ENCODE measurements at places on chromosomes 2 and 18.
A peak's percentile ranks its signal among the peaks of the same experiment; 100 is the strongest.

DNA sequence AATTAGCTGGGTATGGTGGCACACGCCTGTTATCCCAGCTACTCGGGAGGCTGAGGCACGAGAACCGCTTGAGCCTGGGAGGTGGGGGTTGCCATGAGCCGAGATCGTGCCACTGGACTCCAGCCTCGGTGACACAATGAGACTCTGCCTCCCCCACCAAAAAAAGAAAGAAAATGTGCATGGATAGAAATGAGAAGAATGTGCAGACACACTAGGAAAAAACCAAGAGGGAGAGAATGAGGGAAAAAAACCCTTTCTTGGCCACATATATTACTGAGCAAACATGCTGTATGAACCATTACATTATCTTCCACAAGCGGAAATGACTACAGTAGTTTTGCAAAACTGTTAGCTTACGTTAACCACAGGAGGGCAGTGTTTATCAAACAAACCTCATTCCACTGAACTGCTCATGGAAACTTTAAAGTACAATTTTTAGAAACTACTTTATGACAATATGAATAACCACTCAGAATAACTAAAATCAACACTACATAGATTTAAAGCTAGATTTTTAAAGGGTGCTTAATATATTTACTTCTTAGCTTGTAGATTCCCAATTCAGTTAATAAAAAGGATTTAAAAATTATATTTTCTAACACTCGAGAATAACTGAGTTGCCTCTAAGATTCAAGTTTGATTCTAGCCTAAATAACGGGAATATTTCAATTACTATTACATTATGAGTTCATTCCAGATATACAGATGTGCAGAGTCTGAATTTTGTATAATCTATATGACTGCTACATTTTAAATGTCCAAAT, 26.4 kb downstream of the ASXL2 start:
- peak; percentile 69 for DNase-seq

- DNase-seq = no peak
These were observed 238.9 kb upstream of the ID2 start for GRCh38 chr2:8442833-8443486.

GRCh38 chr2:240296104-240296406, 139.4 kb upstream of the GPC1 start:
- DNase-seq = no peak

DNA sequence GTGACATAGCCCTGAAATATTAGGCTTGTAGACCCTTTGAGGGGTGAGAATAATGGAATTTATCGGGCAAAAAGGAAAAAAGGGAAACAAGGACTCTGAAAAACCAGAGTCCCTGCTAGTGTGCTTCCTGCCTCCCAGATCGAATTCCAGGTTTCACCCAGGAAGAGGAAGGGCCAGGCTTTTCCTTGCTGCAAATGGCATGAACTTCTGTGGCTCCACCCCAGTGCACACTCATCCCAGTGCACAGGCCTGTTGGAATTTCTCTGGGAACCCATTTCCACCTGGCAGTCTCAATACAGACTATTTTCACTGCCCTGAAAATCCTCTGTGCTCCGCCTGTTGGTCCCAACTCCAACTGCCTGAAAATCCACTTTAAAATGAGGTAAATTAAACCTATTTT, 29.9 kb downstream of the C18orf54 start:
- no peak for DNase-seq

- DNase-seq = no peak
These were observed 151.1 kb downstream of the ZNF407 start for GRCh38 chr18:74748809-74749208.

GRCh38 chr2:152385650-152386049, 50.7 kb downstream of the FMNL2 start:
- DNase-seq = no peak

DNA sequence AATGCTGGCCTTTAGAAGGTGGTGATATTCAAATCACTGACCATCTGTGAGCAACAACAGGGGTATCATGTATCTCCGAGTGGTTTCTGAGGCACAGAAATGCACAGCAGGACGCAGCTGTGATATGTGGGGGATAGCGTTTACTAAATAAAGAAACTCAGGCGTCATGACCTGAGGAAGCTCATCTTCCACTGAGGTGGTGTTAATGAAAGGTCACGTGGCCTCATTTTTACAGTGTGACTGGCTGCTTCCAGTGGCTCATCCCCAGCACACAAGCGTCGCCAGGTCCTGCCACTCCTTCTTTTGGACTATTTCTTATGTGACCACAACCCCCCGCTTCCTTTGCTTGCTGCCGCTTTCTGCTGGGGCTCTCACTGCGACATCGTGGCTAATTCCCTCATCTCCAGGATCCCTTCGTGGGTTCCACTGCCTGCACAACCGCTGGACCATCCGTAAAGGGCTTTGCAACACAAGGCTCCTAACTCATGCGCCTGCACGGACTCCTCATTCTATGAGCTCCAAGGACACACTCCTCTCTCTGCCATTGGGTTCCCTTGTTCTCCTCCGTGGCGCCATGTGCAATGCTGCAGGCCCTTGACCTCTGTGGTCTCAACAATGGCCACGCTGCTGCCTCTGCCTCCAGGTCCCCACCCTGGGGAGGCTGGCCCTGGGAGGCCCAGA, 109.3 kb downstream of the MBP start:
- no peak for DNase-seq

- no peak for DNase-seq
These were observed 496.9 kb upstream of the VRK2 start for GRCh38 chr2:57549642-57550102.

GRCh38 chr2:69608109-69608508, 35.4 kb downstream of the AAK1 start:
- DNase-seq = no peak

DNA sequence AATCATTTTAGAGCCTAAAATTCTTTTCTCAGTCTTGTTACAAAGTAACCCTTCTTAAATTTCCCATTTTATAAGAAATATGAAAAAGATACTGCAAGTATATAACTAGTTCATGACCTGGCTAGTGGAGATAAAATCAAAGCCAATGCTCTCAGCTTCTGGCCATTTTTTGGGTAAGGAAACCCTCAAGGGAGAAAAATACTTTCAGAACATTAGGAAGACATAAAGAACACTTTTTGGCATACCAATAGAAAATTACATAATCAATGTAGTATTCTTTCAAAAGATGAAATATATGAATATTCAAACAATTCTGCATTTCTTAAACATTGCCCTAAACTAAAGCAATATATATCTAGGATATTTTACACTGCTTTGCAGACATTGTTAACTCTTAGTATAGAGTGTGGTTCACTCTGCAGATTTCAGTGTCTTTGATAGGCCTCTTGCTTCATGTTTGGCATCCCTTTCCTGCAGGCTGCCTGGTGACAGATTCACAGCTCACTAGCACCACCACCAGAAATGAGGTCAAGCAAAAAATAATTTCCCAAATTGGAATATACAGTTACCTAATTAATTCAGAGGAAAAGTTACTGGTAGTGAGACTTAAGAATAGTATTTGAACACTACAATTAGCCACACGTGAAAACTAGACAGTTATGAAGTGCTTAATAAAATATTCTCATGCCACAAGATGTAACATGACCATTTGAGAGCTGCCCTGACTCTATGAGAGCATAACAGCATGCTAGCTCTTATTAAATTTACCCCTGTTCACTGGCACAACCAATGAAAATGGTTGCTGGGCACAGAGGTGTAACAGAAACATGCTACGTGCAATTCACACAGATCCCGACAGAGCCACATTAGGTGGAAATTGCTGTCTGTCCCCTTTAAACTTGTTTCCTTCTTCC, 36.0 kb downstream of the PAIP2B start:
- no peak for DNase-seq

GRCh38 chr2:150280231-150280630, 207.2 kb downstream of the RND3 start:
- DNase-seq = no peak

DNA sequence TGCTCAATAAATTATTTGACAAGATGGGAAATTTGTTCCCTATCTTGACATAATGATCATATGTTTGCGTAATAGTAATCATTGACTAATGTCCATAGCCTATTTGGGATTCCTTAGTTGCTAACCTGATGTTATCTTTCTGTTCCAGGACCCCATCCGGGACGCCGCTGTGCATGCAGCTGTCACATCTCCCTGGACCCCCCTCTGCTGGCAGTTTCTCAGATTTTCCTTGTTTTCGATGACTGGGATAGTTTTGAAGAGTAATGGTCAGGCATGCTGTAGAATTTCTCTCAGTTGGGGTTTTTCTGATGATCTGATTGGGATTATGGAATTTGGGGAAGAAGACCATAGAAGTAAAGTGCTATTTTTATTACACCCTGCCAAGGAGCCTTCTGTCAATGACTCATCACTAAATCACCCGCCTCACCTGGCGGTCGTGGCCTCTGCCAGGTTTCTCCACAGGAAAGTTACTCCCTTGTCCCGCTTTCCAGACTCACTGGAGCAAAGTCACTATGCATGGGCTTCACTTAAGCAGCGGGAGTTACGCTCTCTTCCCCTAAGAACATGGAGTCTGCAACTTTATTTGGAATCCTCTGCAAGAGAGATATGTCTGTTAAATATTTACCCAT, 19.9 kb upstream of the TMEM18 start:
- peak; percentile 7 for DNase-seq

- no peak for DNase-seq
These were observed 26.0 kb downstream of the MARCO start for GRCh38 chr2:118968042-118968441.

DNA sequence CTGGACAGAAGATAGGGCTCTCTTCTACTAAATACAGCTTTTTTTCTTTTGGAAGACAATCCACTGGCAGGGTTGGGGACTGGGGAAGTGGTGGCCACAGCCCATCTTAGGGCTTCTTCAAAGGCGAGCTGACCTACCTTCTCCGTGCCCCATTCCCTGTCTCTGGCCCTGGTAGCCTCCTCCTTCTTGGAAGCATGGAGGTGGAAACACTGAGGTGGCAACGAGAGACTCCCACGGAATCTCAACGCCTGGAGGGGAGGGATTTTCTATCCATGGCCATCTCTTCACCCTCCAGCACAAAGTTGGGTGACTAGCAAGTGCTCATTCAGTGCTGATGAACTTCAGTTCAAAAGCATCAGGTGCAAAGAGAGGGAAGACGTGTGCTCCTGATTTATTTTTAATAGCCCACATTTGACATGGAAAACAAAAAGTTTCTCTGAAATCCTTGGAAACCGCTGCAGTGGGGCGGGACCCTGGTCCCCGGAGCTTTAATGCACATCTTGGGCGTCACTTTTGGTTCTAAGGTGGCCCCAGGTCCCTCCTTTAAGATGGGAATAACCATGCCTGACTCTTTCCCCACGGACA, 633 bp upstream of the ARMC9 start:
- no peak for DNase-seq

DNA sequence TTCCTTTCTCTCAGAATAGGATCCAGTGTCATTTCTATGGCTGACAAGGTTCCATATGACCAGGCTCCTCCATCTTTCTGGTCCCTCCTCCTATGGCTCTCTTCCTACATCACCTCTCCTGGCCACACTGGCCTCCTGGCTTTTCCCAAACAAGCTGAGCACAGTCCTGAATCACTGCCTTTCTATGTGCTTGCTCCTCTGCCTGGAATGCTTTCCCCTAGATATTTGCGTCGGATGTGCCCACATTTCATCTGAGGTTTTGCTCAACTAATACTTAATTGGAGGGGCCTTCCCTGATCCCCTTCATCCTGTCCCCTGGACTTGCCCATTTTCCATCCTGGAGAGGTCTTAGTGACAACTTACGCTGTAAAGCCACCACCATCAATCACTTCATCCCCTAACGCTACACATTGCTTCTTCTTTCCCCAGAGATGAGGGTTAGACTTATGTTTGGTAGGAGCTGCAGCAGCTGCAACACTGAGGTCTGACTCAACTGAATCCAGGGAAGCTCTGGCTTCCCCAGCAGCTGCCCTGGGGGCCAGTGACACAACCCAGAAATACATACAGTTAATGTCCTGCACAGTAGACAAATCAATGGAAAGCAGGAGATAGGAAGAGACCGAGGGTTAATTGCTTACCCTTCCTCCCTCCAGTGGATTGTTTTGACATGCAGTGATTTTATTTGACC, 42.9 kb downstream of the QPCT start:
- DNase-seq = no peak

DNA sequence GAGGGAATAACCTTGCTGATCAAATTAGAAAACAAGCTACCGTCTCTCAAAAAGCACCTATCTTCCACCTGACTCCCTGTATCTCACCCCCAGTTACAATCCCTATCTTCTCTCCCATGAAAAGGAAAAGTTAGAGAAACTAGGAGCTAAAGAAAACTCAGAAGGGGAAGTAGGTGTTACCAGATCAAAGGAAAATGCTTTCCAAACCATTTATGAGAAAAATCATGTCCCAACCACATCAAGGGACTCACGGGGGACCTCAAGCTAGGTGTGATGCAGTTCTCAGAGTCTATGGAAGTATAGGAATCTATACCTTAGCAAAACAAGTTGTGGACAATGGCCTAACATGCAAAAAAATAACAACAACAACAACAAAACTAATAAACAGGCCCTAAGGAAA, 135.5 kb upstream of the RMP24 start:
- no peak for DNase-seq

DNA sequence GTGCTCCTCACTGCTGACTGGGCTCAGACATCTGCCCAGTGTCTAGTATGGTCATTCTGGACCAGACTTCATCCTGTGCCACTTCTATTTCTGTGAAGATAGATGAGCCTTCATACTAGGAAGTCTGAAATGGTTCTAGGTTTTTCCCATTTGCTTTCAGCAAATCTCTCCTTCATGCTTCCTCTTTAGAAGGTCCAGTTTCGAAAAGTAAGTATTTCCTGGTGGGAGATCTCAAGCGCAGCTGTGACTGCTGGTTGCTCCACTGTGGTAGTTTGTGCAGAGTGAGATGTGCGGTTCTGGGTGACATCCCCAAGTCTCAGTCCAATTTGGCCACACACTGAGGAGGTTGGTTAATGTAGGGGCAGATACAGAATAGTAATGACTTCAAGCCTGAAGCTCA, 14.4 kb downstream of the IL36B start:
- no peak for DNase-seq
